ENCODE measurements at places on chromosomes 1 and 21.

GRCh38 chr1:89191314-89191713, 7.4 kb downstream of the GBP4 start:
- DNase-seq, result no peak

DNA sequence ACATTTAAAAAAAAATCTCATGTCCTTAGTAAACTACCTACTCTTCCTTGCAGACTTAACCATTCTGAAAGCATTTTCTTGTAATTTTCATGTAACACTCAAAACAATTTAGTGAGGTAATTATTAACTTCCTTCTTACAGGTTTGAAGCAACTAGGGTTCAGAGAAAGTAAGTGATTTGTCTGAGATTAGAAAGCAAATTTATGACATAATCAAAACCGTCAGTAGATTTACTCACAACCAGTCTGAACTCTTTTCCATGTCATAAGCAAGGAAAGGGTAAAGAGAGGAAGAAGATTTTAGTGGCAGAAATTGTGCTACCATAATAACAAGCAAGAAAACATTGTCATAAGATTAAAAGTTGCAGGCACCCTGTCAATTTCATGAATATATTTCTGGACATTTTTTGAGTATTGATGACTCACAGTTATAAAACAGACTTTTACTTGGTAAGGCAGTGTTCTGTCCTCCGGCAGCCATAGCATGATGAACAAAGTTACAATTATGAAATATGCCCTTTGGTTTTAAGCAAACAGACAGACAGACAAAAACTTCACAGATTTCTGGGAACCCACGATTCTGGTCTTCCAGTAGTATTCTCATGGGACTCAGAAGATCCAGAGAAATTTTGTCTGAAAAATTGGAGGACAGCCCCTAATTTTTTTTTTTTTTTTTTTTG, 707.2 kb downstream of the RWDD3 start:
- no peak for DNase-seq

- no peak for DNase-seq
Observed at GRCh38 chr1:67853704-67854103, 20.4 kb upstream of the GNG12 start.

DNA sequence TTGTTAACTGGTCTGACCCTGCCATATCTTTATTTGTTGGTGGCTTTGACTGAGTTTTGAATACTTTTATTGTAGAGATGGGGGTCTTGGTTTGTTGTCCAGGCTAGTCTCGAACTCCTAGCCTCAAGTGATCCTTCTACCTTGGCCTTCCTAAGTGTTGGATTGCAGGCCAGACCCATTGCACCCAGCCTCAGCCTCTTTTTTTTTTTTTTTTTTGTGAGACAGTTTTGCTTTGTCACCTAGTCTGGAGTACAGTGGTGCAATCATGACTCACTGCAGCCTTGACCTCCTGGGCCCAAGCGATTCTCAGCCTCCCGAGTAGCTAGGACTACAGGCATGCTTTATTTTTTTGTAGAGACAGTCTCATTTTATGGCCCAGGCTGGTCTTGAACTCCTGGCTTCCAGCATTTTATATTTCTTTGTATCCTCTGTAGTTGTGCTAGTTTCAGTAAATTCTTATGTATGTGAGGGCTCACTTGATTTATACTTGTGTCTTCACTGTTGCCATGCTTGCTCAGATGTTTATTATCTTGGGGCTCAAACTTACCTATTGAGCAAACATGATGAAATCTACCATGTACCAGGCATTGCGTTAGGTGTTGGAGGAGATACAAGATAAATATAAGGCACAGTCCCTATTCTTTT, 24.1 kb downstream of the THRAP3 start:
- no peak for DNase-seq

DNA sequence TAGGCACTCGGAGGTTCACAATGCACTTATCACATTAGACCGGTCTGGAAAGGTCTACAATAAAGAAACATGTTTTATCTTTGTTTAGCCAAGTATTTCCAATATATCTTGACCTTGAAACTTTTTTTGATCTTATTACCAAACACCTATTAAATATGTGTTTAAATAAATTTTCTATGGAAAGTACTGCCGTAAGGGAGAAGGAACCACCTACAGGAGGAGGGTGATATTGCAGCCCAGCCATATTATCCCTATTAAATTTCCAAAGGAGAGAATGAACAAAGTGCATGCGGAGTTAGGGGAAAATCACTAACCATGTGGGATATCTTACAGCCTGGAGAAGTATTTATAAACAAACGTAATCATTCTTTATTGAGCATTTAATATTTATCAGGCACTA, 14.5 kb downstream of the BRINP2 start:
- no peak for DNase-seq

DNA sequence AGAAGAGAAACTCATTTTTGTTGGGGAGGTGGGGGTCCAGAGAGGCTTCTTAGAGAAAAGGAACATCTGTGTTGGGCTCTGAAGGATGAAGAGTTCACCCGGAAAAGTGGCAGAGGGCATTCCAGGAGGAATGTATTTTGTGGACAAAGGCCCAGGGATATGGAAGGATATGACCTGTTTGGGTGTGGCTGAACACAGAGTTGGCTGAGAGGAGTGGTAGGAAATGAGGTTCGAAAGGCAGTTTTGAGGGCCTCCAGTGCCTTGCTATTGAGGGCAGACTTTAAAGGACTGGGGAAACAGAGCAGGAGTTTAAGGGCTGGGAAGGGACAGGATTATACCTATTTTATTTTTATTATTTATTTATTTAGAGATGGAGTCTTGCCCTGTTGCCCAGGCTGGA, 27.3 kb upstream of the WASF2 start:
- no peak for DNase-seq

GRCh38 chr1:3393987-3394920, 60.2 kb upstream of the ARHGEF16 start:
- DNase-seq, result no peak

- DNase-seq, result no peak
Observed at GRCh38 chr1:4118746-4119515, 218.9 kb upstream of the C1orf174 start.

GRCh38 chr21:36079010-36079649, 9.3 kb downstream of the CBR1 start:
- no peak for DNase-seq

GRCh38 chr1:5099558-5099957, 445.1 kb downstream of the AJAP1 start:
- no peak for DNase-seq

- no peak for DNase-seq
Observed at GRCh38 chr1:95653618-95654017, 419.6 kb downstream of the RWDD3 start.

- no peak for DNase-seq
Observed at GRCh38 chr1:161427733-161428516, 60.2 kb upstream of the CFAP126 start.

DNA sequence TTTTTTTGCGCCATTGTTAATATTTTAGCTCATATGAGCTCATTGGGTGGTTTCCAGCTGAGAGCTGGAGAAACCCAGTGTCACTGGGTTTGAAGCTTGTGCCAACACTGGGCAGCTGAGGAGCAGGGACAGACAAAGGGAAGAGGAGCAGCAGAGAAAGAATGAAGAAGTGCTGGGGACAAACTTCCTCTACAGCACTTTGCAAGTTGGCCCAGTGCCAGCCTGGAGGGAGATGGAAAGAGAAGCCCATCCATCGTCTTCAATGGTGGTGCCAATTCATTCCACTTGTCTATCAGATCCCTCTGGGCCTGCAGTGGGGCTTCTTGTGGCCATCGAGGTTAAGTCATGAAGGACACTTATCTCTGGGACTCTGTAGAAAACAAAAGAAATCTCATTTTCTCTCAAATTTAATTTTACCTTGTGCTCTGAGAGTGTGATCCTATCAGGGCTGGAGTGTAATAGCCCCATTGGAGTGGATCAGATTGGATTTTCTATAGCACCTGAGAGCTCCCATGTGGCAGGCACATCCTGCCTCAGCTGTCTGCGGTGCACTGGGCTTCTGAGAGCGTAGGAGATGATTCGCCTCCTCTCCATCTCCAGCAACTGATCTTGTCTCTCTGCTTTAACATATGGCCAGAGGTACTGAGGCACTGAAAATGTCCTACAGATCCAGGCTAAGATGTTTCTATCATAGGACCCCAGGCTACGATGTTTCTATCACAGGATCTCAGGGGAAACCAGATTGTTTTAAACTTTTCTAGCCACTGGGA, 114.7 kb downstream of the TNR start:
- no peak for DNase-seq

- DNase-seq, result peak; percentile 30
Observed at GRCh38 chr21:31604591-31605190, 54.8 kb upstream of the SOD1 start.

DNA sequence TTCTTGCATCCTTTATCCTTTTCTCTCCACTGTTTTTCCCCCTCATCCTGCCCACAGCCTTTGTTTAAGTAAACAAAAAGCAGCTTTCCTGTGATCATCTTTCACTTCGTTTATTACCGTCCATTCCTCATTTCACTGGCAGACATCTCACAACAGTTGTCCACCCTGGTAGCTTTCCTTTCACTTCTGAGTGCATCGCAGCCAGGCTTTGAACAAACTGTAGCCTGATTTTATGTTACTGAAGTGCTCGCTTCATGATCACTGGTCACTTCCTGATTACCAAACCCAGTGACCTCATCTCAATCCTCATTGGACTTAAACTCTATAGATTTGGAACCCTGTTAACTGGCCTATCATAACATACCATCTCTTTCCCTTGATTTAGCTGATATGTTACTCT, 67.7 kb downstream of the SDCCAG8 start:
- no peak for DNase-seq

DNA sequence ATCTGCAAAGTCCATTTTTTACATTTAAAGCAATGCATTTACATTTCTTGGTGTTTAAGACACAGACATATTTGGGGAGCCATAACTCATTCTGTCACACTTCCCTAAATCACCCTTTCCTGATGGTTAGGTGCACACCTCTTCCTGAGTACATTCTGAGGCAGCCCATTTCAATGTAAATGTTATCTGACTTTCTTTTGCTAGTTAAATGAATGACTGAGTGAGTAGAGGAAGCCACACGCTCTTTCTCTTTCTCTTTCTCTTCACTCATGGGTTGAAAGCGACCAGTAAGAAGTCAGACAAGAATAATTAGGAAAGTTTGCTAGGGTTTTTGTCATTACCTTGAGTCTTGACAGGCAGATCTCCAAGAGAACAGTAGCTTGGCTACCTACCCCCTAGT, 143.1 kb downstream of the S1PR1 start:
- DNase-seq, result no peak

DNA sequence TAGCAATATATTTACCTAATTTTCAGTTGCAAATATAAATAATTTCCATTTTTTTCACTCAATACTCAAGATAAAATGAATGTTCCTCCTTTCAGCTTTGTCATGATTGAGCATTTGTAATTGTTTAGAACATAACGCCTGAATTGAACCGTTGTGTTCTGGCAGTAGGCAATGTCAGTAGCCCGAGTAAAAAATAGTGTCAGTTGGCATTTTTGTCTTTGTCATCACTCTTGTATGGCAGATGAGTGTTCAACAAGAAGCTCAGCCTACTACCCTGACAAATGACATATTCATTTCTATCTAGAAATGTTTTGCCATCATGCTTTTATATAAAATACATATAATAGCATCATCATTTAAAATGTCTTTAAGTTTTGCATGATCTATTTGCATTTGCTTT, 691.4 kb upstream of the NCAM2 start:
- DNase-seq, result no peak

- no peak for DNase-seq
Observed at GRCh38 chr1:28282426-28283407, 23.4 kb downstream of the SESN2 start.

GRCh38 chr1:246417152-246417812, 89.8 kb downstream of the SMYD3 start:
- DNase-seq, result no peak

- DNase-seq, result no peak
Observed at GRCh38 chr1:86714159-86714558, 9.8 kb downstream of the SH3GLB1 start.

DNA sequence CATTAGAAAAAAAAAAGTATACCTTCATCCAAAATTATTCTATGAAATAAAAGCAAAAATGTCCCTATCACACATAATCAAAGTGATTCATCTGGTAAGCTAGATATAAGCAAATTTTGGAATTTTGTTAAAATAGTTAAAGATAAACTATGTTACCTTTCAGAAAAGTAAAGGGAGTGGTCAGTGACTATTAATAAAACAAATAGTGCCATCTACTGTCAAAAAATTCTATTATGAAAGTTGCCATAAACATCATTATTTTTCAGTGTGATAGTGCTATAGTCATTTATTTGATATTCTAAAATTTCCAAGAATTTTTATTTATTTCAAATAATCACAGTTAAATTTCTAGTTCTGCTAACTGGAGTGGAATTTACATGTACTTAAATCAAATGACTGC, 803.7 kb downstream of the KCNT2 start:
- DNase-seq, result no peak

GRCh38 chr1:75074831-75075395, 59.3 kb upstream of the LHX8 start:
- DNase-seq, result no peak

- peak; percentile 5 for DNase-seq
Observed at GRCh38 chr1:35220976-35221375, 28.0 kb upstream of the SFPQ start.

DNA sequence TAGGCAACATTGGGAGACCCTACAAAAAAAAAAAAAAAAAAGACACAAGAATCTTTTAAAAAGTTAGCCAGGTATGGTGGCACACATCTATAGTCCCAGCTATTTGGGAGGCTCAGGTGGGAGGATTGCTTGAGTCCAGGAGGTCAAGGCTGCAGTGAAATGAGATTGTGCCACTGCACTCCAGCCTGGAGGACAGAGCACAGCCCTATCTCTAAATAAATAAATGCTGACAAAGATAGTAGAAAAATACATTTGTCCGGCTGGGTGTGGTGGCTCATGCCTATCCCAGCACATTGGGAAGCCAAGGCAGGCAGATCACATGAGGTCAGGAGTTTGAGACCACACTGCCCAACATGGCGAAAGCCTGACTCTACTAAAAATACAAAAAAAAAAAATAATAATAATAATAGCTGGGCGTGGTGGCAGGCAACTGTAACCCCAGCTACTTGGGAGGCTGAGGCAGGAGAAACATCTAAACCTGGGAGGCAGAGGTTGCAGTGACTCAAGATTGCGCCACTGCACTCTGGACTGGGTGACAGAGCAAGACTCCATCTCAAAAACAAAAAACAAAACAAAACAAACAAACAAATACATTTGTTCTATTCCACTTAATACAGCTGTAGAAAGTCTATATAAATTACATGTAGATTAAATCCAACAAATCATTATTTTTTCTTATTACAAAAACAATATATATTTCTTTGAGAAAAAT, 48.5 kb downstream of the PHACTR4 start:
- DNase-seq, result no peak

DNA sequence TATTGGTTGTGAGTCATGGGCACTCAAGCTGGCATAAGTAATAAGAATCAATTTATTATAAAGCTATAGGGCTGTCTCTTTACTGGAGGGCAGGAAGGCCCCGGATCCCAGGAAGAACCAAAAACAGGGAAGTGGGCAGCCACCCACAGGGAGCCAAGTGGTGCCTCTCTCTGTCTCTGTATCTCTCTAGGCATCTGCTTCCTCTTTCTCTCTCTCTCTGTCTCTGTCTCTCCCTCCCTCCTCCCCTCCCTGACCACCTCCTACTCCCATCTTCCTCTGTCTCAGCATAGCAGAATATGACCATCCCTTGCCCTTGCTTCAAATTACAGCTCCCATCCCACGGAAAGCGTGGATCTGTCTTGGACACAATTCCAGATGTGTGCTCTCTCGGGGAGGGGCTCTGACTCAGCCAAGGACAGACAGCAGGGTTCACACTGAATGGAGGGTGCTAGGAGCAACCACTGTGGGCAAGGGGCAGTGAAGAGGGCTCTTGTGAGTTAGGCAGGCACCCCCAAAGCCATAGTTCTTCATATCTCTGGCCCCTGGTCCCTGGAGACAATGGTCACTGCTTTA, 80.4 kb upstream of the LPGAT1 start:
- DNase-seq, result no peak

- DNase-seq, result no peak
Observed at GRCh38 chr1:227392984-227393764, 74.9 kb upstream of the CDC42BPA start.
